ENCODE measurements at places on chromosomes 2 and 18.

DNA sequence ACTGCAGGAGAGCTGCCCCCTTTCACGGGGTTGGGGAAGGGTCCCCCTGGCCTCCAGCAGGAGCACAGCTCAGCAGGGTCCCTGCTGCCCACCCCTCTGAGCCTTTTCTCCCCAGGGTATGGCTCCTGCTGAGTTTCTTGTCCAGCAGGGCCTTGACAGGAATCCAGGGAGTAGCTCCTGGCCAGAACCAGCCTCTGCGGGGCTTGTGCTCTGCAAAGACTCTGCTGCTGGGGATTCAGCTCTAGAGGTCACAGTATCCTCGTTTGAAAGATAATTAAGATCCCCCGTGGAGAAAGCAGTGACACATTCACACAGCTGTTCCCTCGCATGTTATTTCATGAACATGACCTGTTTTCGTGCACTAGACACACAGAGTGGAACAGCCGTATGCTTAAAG is 21.2 kb downstream of the FOSL2 start:
- DNase-seq, result no peak

DNA sequence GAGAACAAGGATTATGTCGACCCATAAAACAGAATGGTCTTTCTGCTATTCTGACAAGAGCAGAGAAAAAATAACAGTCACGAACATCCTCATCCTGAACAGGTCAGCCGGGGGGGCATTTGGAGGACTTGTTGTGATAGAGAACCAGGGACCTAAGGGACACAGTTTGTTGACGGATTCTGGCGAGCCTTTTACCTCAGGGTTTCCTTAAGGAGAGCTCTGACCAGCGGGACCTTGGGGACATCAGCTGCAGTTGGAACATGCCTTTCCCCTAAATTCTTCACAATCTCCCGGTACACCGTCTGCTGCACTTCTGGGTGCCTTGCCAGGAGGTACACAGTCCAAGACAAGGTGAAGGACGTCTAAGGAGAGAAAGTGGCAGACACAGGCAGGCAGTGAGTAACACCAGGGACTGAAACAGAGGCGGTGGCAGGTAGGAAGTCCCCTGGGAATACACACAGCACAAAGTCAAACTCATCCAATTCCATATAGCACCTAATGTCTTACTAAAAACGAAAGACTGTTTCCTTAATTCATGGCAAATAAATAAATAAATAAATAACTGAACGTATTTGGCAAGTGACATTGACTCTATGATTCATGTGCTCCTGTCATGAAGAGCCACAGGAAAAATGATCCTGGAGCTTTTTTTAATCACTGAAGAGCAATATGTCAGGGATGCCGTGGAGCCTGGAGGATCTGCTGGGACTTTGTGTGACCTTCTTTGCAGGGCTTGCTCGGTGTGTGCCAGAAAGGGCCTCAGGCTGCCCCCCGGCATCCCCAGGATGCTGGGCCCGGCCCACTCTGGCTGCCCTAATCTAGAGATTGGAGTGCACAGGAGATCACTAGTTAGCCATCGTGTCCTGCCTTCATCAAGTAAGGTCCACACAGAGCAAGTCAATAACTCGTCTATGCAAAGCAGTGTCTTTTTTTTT is 24.7 kb downstream of the CYP27C1 start:
- no peak for DNase-seq

DNA sequence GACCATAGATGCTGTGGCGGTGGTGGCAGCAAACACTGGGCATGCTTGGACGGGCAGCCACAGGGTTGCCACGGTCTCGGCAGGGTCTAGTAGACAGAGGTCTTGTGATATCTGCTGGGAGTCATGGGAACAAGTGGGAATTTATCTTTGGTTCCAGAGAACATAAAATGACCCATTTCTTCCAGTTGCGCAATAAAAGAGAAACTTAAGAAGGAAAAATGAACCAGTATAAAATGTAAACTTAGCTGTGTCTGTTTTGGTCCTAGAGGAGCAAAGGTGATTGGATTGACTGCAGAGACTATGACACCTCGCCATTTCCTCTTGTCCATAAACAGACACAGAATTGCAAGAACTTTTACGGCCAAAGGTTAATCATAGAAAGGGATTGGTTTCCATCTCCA is 132.6 kb upstream of the RBBP8 start:
- no peak for DNase-seq

DNA sequence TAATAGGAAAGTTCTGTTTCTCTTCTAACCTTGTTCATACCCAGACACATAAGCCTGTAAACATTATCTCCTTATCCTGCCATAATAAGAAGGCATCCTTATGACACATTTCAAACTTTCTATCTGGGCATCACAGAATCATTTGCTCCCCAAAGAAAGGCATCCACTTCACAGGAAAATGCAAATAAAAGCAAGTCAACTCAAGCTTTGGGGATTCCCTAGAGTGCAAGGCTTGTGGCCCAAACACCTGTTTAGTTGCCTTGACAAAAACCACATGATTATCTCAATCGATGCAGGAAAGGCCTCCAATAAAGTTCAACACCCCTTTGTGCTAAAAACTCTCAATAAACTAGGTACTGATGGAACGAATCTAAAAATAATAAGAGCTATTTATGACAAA is 195.7 kb upstream of the GALNT5 start:
- DNase-seq, result no peak

DNA sequence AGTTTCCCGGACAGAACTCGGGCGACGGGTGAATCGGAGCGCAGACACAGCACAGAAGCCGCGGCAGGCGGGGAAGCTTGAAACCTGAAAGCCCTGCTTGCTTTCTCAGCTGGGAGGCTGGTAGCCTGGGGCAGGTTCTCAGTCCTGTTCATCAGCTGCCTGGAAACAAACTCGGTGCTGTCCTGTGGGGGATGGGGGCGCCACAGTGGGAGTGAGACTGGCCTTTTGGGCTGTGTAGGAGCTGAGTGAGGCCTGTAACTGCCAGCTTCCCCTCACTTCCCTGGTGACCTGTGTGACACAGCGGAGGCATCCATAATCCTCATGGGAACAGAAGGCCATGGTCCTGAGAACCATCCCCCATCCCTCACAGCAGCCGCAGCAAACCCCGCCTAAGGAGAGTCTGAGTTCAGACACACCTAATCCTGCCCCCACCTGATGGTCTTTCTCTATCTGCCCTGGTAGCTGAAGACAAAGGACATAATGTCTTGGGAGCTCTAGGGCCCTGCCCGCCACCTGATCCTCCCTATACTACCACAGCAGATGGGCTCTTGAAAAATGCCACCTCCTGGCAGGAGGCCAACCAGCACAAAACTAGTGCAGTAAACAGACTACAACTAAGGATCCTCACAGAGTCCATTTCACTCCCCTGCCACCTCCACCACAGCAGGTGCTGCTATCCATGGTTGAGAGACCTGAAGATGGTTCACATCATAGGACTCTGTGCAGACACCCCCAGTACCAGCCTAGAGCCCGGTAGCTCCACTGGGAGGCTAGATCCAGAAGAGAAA is 52.7 kb upstream of the LDLRAD4 start:
- no peak for DNase-seq
